NCI-H1436 treated with DMSO at 0.1 percent for 48 hours (cell line): ENCODE measurements at places on chromosomes 5 and 9.

GRCh38 chr5:40694433-40694832 is 14.7 kb downstream of the PTGER4 start:
- no peak for DNase-seq

GRCh38 chr5:124596595-124597421 is 149.6 kb downstream of the ZNF608 start:
- DNase-seq: no peak

DNA sequence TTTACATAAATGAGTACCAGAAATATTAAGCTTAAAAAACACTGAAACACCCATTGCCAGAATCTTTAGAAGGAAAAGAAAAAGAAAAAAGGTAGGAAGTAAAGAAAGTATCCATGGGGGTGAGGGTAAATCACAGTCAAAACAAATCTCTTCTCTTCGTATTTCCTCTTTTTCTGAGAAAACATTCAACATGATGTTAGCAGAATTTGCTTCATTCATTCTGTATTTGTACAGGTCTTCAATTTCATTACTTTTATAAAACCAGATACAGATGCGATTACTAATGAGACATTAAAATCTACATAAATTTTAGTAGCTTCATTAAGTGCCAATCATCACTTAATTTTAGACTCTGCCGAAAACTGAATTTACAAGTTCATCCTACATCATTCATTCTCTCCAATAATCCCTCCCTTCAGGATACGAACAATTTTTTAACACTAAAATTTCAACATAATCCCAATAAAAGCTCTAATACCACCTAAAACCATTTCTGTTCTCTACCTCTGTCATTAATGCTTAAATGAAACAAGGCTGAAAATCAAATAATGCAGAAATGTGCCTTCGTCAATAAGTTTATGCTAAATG is 7.0 kb downstream of the NR3C1 start:
- DNase-seq: no peak

DNA sequence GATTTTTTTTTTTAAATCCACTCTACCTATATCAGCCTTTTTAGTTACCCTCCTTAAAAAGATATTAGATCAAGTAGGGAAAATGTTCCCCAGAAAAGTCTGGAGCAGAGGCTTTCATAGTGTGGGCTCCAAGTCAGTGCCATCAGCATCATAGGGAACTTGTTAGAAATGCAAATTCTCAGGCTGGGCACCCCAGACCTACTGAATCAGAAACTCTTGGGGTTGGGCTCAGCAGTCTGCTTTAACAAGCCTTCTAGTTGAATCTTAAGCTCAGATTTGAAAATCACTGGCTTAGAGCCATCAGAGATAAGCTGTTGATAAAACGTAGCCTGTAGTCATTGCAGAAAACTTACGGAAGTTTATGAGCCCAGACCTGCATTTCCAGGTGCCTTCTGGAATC is 140.1 kb downstream of the TMEM38B start:
- DNase-seq: no peak

DNA sequence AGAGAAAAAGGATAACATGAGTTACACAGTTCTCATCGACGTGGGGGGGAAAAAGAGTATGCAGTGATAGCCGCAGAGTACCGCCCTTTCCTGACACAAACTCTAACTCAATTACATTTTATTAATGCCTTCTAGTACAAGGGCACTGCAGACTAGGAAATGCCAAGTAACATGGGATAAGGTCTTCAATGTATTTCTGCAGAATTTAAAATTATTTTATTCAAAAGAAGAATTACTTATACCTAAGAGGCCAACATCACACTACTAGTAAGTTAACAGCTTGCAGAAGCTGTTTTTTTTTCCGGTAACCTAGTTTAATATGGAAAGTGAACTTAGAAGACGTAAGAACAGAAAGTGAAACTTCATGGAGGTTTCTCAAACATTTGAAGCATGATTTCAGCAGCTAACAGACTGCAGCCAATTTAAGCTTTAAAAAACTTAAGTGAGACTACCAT is 3.9 kb downstream of the SETX start:
- DNase-seq: no peak

- DNase-seq: no peak
Measured at GRCh38 chr5:161095953-161096352, 243.9 kb upstream of the ATP10B start.

- DNase-seq: no peak
Measured at GRCh38 chr5:1029282-1029944, 20.8 kb downstream of the NKD2 start.

DNA sequence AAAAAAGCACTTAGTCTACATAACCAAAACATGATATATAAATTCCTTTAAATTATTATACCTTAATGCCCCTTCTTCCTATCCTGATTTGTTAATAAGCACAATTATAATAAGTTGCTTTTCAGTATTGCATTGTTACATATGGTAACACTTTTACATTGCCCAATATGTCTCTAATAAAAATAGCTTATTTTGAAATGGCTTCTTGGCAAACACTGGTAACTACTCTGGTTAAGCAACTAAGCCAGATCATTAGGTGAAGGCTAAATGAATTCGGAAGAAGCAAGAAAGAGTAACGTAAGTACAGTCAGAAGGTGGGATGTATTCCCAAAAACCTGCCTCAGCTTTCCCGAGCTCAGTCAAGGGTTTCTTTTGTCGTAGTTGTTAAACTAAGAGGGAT is 85.3 kb downstream of the TTC39B start:
- DNase-seq: no peak

DNA sequence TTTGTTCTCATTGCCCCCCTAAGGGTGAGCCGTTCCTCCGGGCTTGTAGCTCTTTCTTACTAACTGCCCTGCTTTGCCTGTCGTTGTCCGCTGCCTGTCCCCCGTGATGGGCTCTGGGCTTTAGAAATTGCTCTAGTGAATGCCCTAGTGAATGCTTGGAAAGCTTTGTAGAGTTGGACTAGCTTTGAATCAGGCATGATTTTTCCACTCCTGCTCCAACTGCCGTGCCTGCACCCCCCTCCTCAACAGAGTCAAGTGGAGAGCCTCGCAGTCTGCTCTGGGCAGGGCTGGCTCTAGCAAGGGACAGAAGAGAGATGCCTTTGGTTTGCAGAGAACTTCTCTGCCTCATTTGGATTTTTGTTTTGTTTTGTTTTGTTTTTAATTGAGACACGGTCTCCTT is 46.8 kb upstream of the DAB2IP start:
- DNase-seq: no peak

- no peak for DNase-seq
Measured at GRCh38 chr5:156380848-156381247, 53.9 kb downstream of the SGCD start.

DNA sequence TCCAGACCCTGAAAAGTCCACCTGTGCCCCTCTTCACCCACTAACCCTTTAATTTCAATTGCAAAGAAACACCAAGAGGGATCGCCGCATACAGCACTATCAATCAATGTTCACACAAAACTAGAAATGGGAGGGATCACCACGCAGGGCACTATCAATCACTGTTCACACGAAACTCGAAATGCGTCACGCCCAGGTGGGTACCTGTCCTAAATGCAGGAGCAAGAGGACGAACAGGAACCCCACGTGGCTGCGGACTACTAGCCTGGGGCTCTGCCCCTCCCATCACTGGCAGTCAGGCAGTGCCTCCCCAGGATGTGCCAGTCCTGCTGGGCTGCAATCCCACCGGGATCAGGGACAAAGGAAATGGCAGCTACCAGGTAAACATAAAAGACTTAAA is 28.2 kb downstream of the RASGEF1C start:
- DNase-seq: no peak

- DNase-seq: no peak
Measured at GRCh38 chr5:107542831-107543231, 127.9 kb downstream of the EFNA5 start.

- no peak for DNase-seq
Measured at GRCh38 chr5:150514708-150515211, 6.8 kb downstream of the NDST1 start.

DNA sequence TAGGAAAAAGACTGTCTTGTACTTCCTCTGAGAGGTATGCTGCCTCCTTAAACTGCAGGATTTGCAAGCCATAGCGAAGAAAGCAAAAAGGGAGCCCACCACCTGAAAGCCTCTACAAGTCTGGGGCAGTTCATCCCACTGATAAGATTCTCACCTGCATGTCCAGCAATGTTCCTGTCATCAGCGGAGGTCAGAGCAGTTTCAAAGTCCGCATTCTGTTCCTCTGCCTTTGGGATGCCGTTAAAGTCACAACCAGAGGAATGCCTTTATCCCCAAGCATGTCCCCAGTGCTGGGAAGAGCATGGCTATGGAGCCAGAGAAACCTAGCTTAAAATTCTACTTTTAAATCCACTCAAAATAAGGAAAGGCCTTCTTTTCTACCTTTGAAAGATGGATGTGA is 220.5 kb downstream of the GLIS3 start:
- no peak for DNase-seq

DNA sequence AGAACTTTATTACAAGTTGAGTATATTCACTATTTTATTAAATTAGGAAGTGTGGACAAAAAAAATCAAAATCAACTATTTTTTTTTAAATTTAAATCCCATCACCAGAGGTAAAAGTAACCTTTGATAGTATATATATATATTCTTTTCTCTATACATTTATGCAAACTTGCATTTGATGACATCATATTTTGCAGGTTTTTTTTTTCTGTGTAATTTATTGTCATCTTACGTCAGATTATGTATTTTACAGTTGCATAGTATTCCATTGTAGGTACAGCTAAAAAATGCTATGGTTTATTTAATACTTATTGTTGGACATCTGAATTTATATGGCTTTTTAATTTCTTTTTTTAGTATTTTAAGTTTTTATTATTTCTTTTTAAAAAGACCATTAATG is 25.5 kb downstream of the APC start:
- DNase-seq: no peak

DNA sequence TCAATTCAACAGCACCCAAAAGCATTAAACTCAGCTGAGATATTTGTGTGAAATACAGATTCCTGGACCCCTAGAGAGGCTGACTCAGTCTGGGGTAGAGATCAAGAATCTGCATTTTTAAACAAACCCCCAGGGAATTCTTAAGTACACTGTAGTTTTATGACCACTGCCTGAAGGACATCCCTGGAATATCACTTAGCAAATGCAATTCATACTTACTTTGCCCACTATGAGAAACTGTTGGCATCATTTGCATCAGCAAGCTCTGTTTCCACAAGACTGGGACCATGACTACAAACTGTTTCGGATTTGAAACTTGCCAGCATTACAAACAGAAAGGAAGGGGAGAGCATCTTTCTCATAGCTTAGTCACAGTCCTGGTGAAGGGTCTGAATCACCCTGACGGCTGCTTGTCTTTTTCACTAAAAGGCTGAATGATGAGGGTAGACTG is 63.7 kb downstream of the MLLT3 start:
- DNase-seq: no peak

- DNase-seq: no peak
Measured at GRCh38 chr9:81538890-81539289, 150.5 kb downstream of the TLE1 start.

DNA sequence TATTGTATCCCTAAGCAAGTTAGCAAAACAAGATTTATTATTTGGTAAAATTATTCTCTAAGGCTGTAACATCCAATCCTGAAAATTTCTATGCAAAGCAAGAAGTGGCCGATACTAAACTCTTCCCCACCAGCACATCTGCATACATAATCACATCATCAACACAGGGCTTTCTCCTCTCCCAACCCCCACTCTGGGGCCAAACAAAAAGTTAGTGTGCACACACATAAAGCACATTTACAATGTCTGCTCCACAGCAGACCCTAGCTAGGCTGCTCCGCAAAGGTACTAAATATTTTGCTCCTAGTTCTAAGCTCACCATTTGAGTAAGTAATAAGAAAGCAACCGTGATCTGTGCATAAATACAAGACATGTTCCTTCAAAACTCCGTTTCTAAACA is 3.6 kb downstream of the RNF130 start:
- no peak for DNase-seq

DNA sequence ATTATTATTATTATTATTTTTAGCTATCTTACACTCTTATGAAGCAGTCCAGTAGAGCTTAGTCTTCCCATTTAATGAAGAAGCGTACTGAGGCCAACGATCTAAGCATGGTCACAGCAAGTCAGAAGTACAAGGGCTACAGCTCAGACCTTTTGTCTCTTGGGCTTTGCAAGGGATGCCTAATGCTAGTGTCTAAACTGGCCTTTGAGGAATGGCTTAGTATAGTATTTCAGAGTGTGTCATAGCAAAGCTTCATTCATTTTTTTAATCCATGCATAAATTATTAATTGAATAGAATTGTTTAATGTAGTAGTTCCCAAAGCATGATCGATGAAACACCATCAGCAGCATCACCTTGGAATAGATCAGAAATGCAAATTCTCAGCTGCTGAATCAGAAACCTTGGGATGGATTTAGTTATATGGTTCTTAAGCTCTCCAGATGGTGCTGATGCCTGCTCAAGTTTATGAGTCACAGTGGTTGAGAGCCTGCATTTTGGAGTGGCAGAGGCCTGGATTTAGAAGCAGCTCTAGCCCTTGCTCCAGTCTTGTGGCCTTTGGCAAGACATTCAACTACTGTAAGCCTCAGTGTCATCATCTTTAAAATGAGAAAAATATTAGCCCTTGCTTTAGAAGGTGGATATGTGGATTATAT is 6.1 kb downstream of the IL12B start:
- DNase-seq: no peak

DNA sequence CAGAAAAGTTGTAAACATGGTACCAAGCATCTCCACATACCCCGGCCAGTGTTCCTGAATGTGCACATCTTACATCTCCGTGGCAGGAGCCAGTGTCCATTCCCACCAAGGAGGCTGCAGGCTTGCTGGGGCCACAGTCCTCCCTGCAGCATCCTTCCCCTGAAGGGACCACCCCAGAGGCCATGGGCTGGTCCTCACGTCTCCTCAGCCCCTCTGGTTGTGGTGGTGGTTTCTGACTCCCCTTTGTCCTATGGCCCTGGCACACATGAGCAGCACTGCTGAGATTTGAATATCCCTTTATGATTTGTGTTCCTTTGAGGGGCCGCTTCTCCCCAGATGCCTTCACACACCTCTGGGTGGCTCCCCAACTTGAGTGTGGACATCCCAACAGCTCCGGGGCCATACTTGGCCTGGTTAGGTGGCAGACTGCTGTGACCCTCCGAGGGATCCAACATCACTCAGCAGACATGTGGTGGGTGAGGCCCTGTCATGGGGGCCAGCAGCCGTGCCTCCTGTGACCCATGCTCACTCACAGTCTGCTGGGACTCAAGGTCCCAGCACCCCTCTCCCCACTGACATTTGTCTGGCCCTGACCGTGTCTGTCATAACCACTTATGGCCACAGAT is 14.3 kb downstream of the PHF2 start:
- no peak for DNase-seq

DNA sequence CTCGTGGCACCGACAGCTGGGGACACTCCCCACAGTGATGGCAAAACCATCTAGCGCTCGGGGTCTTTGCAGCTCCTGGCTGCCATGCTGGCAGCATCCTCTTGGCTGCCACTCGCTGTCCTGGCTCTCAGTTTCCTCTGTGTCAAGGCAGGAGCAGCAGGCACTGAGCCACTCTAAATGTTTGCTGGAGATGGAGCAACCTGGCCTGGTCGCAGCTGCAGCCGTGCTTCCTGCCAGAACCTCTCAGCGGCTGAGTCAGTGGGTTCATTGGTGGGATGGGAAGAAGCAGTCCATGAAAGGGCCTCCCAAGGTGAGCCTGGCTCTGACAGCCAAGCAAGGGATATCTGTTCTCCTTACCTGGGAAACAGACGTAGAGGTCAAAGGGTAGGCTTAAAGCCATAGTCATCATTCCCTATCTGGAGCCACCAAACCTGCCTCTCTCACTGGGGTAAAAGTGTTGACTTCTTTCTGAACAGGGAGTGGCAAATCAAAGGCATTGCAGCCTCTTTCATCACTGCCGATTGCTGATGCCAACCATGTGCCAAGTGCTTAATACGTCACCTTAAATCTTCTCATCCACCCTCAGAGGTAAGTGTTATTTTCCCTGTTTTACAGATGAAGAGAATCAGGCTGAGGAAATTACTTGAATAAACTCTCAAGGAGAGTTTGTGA is 304.8 kb upstream of the ZNF462 start:
- no peak for DNase-seq
